ENCODE measurements at places on chromosomes 5 and 9.

- DNase-seq, result peak; percentile 29
These were observed 4.6 kb upstream of the CDC37L1 start for GRCh38 chr9:4674783-4675182.

- DNase-seq, result no peak
These were observed 151.2 kb downstream of the SNCAIP start for GRCh38 chr5:122463221-122463620.

GRCh38 chr9:68555437-68556150 lies 14.9 kb upstream of the TMEM252 start:
- no peak for DNase-seq

- no peak for DNase-seq
These were observed 84.4 kb downstream of the TLE4 start for GRCh38 chr9:79656169-79656568.

- no peak for DNase-seq
These were observed 1.2 kb downstream of the SLC24A2 start for GRCh38 chr9:19787672-19788071.

- no peak for DNase-seq
These were observed 105.1 kb downstream of the FBN2 start for GRCh38 chr5:128432913-128433440.

GRCh38 chr9:110073356-110073905 lies 134.5 kb downstream of the C9orf152 start:
- no peak for DNase-seq

DNA sequence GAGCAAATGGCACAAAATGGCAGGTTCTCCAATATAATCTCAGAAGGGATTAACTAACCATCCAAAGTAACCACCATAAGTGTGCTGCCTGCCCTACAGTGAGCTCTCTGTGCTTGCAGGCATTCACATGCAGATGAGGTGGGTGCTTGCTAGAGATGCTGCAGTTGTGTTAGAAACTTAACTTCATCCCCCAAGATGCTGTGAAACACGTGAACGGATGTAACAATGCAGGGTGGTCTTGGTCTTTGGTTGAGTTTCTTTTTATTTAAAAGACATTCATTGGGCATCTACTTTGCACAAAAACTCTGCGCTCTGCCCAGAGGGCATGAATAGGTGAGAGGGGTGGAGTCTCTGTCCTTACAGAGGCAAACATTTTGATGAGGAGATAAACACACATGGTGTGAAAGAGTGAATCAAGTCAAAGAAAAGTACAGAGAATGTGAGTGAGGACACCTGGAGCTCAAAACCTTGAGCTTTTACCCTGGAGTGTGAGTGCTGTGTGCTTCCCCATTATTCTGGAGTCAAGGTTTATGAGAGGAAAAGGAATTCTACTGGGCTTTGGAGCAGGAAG lies 143.9 kb upstream of the DAP start:
- DNase-seq, result no peak

DNA sequence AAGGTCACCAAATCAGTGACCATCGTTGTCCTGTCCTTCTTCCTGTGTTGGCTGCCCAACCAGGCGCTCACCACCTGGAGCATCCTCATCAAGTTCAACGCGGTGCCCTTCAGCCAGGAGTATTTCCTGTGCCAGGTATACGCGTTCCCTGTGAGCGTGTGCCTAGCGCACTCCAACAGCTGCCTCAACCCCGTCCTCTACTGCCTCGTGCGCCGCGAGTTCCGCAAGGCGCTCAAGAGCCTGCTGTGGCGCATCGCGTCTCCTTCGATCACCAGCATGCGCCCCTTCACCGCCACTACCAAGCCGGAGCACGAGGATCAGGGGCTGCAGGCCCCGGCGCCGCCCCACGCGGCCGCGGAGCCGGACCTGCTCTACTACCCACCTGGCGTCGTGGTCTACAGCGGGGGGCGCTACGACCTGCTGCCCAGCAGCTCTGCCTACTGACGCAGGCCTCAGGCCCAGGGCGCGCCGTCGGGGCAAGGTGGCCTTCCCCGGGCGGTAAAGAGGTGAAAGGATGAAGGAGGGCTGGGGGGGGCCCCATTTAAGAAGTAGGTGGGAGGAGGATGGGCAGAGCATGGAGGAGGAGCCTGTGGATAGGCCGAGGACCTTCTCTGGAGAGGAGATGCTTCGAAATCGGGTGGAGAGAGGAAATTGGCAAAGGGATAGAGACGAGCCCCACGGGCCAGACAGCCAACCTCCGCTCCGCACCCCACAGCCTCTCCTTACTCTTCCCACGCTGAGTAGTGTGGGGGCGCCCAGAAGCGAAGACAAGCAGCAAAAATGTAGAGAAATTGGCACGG lies 1.7 kb downstream of the RXFP3 start:
- DNase-seq, result no peak

GRCh38 chr5:169945831-169946261 lies 34.4 kb downstream of the INSYN2B start:
- DNase-seq, result peak; percentile 88

GRCh38 chr9:86783884-86784283 lies 163.4 kb downstream of the GAS1 start:
- DNase-seq, result no peak

DNA sequence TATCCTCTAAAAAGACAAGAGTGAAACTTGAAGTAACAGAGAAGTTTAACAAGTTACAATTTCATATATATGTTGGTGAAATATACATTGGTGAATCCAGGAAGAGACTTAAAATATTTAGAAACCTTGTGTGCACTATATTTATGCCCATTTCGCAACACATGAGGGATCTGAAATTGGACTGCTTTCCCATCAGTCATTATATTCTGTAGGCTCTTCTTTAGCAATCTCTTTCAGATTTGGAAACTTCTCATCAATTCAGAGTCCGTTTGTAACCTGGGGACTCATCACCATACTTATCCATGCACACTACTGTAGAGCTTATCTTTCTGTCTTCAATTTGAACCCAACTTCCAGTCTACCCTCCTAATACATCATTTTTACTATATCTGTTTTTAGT lies 2.1 kb downstream of the ITGA1 start:
- no peak for DNase-seq

- no peak for DNase-seq
These were observed at the start of gene HAPLN1 for GRCh38 chr5:83720836-83721537. Gene HAPLN1, minus strand, starts transcription at chr5:83720855. Its CDS starts 47,332 bp downstream, at chr5:83673523.

GRCh38 chr5:53335115-53335514 lies 145.3 kb upstream of the FST start:
- peak; percentile 5 for DNase-seq

DNA sequence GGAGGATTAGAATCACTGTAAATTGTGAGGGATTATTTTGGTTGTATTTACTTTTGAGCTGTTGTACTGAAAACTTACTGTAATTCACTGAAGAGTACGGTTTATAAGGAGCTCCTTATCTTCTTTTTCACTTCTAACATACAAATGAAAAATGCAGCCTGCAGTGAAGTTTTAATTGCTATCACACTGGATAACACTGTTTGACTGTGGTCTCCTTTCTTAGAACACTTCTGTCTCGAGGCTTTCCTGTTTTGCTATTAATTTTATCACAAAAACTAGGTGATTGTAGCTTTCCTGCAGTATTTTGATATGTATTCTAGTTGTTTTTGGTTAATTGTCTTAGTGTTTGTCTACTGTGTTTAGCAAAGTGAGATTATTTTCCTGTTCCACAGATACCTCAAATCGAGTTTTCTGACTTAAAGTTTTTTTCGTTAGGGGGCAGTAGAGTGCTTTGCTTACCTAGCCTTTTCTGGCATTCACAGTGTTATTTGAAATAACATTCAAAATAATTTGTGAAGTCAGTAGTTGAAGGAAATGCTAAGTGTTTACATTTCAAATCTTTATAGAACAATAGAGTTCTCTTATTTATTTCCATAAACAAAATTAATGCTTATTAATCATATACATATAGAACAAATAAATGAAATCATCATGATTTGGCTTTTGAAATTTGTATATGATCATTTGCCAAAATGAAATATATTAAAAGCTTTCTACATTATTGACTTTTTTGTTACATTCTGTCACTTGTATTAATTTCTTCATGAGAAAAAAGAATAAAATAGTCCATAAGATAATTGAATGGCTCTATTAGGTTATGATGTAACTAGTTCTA lies 52.9 kb downstream of the COMMD10 start:
- peak; percentile 64 for DNase-seq

DNA sequence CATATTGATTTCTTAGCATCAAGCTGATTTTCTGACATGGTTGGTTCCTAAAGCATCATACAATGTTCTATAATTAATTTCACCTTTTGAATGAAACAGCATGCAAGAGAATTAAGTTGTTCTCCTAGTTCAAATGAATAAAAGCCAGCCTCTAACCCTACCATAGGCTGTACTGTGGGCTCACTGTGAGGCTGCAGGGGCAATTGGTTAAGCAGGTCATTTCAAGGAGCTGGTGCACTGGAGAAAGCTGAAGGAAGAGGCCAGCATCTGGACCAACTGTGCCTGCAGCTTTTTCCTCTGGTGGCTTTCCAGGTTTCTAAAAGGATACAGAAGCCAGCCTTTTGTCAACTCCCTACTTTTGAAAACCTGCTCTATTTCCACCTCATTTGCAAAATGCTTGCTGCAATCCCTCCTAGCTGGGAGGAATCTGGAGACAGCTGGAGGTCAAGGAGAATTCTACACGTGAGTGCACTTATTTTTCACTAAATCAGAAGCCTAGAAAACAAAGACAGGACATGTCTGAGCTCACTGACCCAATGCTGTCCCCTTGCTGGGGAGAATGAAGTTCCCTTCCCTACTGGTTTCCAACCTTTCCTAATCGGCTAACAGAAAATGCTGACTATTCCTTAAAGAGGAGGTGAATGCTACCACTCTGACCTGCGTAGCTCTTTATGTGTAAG lies 158.9 kb downstream of the APBA1 start:
- no peak for DNase-seq

DNA sequence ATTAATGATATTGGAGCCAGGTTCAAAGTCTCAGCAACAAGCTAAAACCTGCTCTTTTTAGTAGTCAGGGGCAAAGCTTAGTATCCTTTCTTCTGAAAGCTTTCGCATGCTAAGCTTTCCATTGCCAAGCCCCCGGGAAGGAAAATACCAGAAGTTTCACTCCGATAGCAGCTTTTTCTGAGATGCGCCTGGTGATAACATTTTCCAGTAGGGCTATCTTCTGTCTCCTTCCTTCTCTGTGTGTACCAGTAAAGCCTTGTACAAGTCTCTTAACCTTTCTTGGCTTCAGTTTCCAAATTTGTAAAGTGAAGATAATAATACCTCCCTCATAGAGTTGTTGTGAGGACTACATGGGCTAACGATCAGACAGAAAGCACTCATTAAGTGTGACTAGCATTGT lies 36.7 kb downstream of the DOCK8 start:
- no peak for DNase-seq

DNA sequence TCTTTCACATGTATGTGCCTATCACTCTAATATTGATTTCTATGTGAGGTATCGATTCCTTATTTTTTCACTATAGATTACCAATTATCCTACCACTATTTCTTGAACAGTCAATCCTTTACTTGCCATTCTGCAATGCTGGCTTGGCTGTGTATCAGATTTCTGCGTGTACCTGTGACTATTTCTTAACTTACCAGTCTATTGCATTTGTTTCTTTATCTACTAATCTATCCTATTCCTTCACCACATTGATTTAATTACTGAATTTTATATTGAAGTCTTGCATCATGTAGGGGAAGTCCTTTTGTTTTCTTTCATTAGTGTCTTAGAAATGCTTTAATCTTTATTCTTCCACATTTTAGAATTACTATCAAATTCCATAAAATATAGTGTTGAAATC lies 684.8 kb downstream of the LRRC70 start:
- no peak for DNase-seq

DNA sequence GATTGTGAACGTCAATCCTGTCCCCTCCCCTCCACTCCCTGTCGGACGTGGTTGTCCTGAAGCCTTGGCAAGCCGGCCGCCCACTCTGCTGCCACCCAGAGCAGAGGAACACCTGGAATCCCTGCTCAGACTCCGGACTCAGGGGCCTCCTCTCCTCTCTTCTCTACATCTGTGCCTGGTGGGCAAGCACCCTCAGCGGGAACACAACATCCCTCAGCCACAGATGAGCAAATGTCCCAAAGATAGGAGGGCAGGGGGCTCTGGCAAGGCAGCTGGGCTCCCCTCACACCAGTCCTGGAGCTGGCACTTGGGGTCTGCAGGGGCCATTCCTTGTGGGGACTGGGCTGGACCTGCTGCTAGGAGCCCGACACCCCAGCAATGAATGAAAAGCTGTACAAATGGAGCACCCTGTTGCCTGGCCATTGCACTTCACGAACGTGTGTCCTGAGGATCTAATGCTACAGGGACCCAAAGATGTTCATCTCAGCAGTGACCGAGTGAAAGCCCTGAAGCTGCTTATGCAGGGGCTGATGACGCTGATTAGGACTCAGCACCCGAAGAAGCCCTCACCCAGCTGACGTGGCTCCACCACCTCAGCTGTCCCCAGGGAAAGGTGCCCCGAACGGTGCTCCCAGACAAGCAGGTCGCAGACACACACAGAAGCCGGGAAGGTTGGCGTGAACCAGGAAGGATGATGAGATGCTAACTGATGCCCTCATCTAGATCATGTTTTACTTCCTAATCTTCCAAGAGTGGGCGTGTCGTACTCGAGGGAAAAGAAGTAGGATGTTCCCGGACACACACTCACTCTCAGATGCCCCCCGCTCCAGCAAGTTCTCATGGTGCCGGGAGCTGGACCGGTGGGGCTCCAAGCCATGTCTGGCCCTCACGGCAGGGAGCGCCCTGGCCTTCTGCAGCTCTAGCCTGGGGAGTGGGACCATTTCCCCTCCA lies 177.0 kb upstream of the PPP1R26 start:
- no peak for DNase-seq

- no peak for DNase-seq
These were observed 8.1 kb upstream of the CYSTM1 start for GRCh38 chr5:140166911-140167310.

DNA sequence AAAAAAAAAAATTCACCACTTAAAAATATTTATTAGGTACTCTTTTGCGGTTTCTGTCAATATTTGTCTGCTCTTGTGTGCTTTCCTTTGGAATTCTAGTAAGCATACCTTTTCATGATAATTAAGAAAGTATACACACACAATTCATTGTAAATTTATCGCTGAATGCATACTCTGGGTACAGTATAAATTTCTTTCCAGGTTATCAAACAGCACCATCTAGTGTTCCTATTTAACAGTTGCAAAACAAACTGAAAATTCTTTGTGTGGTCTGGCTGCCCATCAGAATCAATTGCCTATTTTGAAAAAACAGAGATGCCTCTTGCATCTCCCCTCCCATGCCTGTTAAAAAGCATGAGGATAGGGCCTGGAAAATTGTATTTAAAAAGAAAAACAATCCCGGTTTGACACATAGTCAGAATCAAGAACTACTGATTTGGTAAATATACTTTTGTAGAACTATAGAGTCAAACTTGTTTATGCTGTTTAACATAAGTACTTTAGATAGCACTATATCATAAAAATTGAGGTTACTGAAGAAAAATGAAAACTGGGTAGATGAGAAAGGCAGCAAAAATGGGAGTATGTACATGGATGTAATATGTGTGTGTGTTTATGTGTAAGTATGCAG lies 16.2 kb downstream of the PGGT1B start:
- DNase-seq, result peak; percentile 41

- DNase-seq, result no peak
These were observed 589 bp upstream of the THBS4 start for GRCh38 chr5:80034559-80034958.

- DNase-seq, result peak; percentile 60
These were observed at the start of gene SEPTIN8 for GRCh38 chr5:132777209-132778069. Gene SEPTIN8, minus strand, starts transcription at chr5:132777239. Its CDS starts 102 bp downstream, at chr5:132777137.

GRCh38 chr9:116789081-116789480 lies 102.0 kb downstream of the TRIM32 start:
- no peak for DNase-seq

GRCh38 chr5:12316812-12317211 lies 412.6 kb upstream of the CTNND2 start:
- DNase-seq, result no peak

- DNase-seq, result peak; percentile 54
These were observed 20.9 kb downstream of the PCSK5 start for GRCh38 chr9:75911390-75911789.

GRCh38 chr9:123361086-123361730 lies 5.2 kb downstream of the CRB2 start:
- DNase-seq, result no peak

Data from kidney tubule cell (primary cell).